Fibroblast of lung (primary cell): ENCODE measurements at places on chromosomes 2 and 18. TPM values are rescaled to one million over a fixed set of nuclear protein-coding genes. Genes with fewer than 3 reads are reported as not detected.

LIMS4 gene
- 0.26 and 1.8 TPM in 2 replicates for total RNA-seq

ACMSD gene
- total RNA-seq, result not detected in 2 replicates

SMPD4 gene
- 7.7 and 11.2 TPM in 2 replicates for total RNA-seq

KCNF1 gene
- total RNA-seq, result 0.51 and 2.6 TPM in 2 replicates

MOGAT1 gene
- not detected in 2 replicates for total RNA-seq

C1D gene
- total RNA-seq, result 21.3 and 28.8 TPM in 2 replicates

IL36A gene
- not detected in 2 replicates for total RNA-seq

CCBE1 gene
- total RNA-seq, result 60.9 and 122 TPM in 2 replicates

FIGN gene
- 0.51 and 1.5 TPM in 2 replicates for total RNA-seq

ARHGAP15 gene
- under 0.01 TPM in 1 of 2 replicates, not detected in the other for total RNA-seq

NDUFS1 gene
- total RNA-seq, result 81.2 and 133 TPM in 2 replicates

NT5C1B gene
- total RNA-seq, result not detected in 2 replicates

PROM2 gene
- 0.26 and 0.33 TPM in 2 replicates for total RNA-seq

POTEC gene
- total RNA-seq, result not detected in 2 replicates

LNPK gene
- 30.6 and 38.1 TPM in 2 replicates for total RNA-seq

NR4A2 gene
- total RNA-seq, result 0.17 and 0.26 TPM in 2 replicates

UGT1A10 gene
- not detected in 2 replicates for total RNA-seq

AGXT gene
- total RNA-seq, result not detected in 2 replicates

MYO3B gene
- 0.26 and 0.50 TPM in 2 replicates for total RNA-seq

RBM44 gene
- 0.17 and 0.26 TPM in 2 replicates for total RNA-seq

ZNG1B gene
- 29.0 and 36.8 TPM in 2 replicates for total RNA-seq

C18orf54 gene
- total RNA-seq, result 3.3 and 5.6 TPM in 2 replicates

IL36G gene
- not detected in 2 replicates for total RNA-seq

DYNAP gene
- not detected in 2 replicates for total RNA-seq

ANKRD30BL gene
- not detected in 2 replicates for total RNA-seq

NDC80 gene
- 1.0 and 9.7 TPM in 2 replicates for total RNA-seq

IGFBP2 gene
- total RNA-seq, result 32.6 and 36.3 TPM in 2 replicates

UGT1A3 gene
- not detected in 2 replicates for total RNA-seq

C2orf78 gene
- total RNA-seq, result not detected in 2 replicates

NLRC4 gene
- not detected in 2 replicates for total RNA-seq

FSIP2 gene
- total RNA-seq, result 0.26 and 1.7 TPM in 2 replicates

CACNB4 gene
- 0.66 and 2.1 TPM in 2 replicates for total RNA-seq

LBX2 gene
- total RNA-seq, result 1.5 and 3.0 TPM in 2 replicates

RTKN gene
- 11.8 and 16.0 TPM in 2 replicates for total RNA-seq

MIB1 gene
- total RNA-seq, result 49.8 and 51.0 TPM in 2 replicates

CCDC141 gene
- under 0.01 and 0.17 TPM in 2 replicates for total RNA-seq

IL36B gene
- total RNA-seq, result not detected in 2 replicates

KCNJ13 gene
- total RNA-seq, result not detected in 2 replicates

KCNS3 gene
- total RNA-seq, result 1.3 and 6.3 TPM in 2 replicates

MALT1 gene
- 18.0 and 19.3 TPM in 2 replicates for total RNA-seq

TWIST2 gene
- total RNA-seq, result 36.0 and 118 TPM in 2 replicates
